ENCODE measurements at places on chromosomes 6 and 20.

DNA sequence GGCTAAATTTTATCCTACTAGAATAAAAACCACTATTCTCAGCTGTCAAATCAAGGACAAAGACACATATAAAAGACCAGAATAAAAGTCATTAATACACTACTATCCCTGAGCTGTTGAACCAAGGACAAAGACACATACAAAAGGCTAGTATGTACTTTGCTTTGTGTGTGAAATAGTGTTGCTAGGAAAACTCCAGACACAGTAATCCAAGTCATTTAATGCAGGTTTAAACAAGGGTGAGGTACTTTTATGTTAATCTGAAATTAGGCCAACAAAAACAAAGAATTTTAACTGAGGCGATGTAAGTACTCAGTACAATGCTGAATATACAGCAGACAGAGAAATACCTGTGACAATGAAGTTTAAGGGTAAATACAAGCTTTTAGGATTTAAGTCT, 18.9 kb downstream of the GCLC start:
- no peak for DNase-seq

- no peak for DNase-seq
These were observed 78.4 kb upstream of the SLC22A23 start for GRCh38 chr6:3535033-3535775.

- DNase-seq, result no peak
These were observed 293.9 kb downstream of the KHDC1L start for GRCh38 chr6:72931325-72931887.

- DNase-seq, result peak; percentile 70
These were observed at the start of gene NELFCD for GRCh38 chr20:58980711-58981627. TSS of gene NELFCD (plus strand) at chr20:58981256. CDS start at chr20:58981310, 54 bp downstream.

- DNase-seq, result no peak
These were observed 4.0 kb downstream of the PPP1R18 start for GRCh38 chr6:30682143-30683117.

DNA sequence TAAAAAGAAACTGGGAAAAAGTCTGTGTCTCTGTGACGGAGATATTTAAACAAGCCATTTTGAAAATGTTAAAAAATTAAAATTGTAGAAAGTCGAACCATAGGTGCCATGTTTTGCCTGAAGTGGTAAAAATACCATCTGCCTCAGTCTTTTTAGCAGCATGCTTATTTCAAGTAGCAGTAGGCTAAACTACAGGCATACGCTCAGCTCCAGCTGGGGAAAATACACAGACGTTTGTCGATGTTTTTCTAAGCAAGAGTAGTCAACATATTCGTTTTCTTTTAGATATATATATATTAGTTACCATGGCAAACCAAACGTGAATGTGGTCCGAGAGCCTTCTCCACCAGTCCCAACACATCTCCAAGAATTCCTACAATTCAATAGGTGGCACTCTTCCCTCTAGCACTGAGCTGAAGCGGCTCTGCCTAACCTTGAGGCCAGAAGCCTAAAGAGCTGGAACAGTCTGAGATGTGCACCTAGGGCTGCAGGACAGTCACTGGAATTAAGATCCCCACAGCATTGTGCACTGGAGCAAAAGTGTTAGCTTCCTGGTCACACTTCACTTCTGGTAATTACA, 70.2 kb upstream of the BEND3 start:
- DNase-seq, result no peak

- DNase-seq, result no peak
These were observed 52.6 kb downstream of the THBS2 start for GRCh38 chr6:169200893-169201514.

DNA sequence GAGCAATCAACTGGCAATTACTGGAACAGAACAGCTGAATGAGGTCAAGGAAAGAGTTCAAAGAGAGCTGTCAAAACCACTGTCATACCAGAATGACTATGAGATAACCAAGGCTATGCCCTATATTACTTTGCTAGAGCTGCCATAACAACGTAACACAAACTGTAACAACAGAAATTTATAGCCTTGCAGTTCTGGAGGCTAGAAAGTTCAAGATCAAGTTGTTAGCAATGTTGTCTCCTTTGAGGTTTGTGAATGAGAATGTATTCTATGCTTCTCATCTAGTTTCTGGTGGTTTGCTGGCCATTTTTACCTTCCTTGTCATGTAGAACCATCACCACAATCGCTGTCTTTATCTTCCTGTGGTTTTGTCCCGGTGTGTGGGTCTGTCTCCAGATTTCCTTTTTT, 1323.0 kb upstream of the GJE1 start:
- DNase-seq, result no peak

DNA sequence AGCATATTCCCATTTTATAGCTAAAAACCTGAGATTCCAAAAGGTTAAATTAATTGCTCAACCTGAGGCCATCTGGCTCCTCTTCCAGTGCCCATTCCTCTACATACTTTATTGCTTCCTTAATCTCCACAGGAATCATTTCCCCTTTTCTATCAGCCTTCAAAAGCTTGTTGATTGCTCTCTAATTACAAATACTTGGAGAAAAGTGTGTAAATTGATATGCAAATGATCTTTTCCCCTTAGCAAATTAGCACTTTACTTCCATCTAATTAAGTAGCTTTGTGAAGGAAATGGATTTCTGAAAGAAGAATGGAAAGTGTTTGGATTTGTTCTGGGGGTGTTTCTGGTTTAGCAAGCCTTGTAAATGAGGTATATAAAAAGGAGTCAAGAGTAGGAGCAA, 323.3 kb downstream of the GRIK2 start:
- DNase-seq, result no peak

DNA sequence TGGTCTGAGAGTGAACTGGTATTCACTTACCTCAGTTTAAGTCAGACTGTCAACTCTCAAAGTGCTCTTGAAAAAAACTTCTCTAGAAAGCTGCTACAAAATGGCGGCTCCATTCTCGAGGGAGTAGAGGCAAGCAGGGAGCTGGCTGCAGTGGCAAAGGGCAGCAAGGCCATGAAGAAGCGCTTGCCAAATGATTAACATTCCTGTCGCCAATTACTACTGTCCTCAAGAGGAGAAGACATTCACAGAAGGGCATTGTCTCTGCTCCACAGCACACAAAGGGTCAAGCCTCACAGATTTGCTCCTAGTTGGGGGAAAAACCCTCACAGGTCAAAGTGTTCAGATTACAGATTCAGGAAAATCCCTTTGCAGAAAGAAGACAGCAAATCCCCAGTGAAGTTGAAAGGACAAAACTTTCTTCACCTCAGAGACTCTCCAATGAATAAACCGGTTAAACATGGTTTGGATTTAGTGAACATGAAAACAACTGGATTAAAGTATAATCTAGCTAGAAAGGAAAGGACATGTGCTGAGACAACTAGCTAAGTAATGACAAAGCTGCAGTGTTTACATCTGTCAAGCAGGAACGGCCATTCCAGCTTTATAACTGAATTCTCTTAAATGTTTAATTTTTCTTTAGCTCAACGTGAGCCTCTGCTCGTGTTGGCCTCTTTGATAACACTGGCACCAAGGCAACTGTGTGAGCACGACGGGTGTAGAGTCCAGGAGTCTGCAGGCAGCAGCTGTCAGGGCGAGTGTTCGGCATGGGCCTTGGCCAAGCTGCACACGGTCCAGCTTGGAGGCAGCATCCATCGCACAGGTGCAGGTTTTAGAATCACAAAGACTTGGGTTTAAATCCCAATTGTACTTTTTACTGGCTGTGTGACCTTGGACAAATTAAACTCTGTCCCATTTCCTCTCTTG, 37.6 kb downstream of the NR2E1 start:
- DNase-seq, result no peak

GRCh38 chr6:118750143-118750542, 98.8 kb upstream of the CEP85L start:
- no peak for DNase-seq

DNA sequence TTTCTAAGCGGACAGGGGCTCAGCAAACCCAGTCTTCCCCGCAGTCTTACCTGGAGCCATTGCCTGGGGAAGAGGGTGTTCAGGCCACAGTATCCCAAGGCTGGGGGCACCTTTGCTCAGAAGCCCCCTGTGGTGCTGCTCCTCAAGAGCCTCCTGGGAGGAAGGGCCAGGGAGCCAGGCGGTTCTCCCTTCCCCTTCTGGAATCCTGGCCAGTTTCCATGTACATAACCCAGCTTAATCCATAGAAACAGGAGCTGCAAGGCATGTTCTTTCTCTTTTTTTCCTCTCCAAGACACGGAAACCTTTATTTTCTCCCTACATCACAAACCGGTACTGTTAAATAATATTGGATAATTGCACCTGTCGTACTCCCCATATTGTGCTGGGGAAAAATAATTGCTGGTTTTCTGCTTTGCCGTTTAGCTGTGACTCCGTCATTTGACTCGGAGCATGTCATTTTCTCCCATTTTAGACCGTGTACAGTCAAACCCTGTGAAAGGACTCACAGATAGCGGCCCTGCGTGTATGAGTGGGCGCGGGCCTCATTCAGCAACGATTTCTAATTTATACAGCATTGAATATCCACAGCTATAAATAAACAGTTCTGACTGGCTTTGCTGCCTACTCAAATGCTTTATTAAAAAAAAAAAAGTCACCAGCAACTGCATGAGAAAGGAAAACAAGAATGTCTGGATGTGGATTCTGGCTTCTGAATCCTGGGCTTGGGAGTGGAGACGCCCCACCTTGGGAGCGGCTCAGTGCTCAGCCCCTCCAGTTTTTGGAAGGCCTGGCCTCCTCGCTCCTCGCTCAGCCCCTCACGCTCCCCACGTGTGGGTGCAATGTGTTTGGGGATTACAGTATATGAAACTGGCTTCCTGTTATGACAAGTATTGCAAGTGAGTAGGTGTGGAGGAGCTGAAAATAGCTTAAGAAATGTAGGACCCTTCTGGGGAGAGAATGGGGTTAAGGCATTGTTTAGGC, 67.3 kb downstream of the ADTRP start:
- no peak for DNase-seq

- no peak for DNase-seq
These were observed 1.0 kb downstream of the MCM9 start for GRCh38 chr6:118933855-118934460.

DNA sequence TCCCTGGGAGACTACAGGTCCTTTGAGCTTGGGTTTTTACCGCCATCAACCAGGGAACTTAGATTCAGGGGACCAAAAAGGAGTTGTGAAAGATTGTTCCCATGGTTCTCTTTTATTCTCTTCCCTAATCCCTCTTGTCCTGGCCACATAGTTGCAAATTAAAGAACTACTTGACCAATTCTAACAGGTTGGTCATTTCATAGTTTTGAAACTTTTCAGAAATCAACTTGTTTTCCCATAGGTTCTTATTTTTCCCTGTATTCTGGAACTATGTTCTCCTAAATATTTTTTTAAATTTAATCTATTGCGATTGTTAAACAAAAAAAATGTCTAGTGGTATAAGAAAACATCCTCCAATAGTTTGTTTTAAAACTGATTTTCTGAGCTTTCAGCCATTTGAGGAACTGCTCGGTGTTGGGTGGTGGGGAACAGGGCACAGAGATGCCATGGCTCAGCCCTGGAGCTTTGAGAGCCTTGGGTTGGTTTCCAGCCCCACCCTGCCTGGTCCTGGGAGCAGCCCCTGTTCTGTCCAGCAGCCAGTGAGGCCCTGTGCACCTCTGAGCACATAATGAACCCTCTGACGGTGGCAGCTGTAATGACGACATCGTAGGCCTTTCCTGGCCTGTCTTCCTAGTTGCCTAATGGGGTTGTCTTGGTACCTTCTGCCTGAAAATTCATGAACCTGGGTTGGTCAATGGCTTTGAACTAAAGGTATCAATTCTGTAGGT, 53.5 kb downstream of the TBC1D7 start:
- DNase-seq, result no peak

- DNase-seq, result peak; percentile 6
These were observed 34.6 kb downstream of the GCNT2 start for GRCh38 chr6:10555625-10556309.

- DNase-seq, result no peak
These were observed 67.1 kb upstream of the ADGRF4 start for GRCh38 chr6:47631269-47631772.

- DNase-seq, result no peak
These were observed at the start of gene STK35 for GRCh38 chr20:2101057-2101864. TSS of gene STK35 (plus strand) at chr20:2101827. CDS start at chr20:2101882, 55 bp downstream.

GRCh38 chr6:95576998-95577303, 384 bp upstream of the MANEA start:
- no peak for DNase-seq

- peak; percentile 22 for DNase-seq
These were observed 118.3 kb downstream of the STXBP5 start for GRCh38 chr6:147322299-147323162.

- DNase-seq, result no peak
These were observed 14.6 kb upstream of the SNX9 start for GRCh38 chr6:157808405-157808950.

- DNase-seq, result no peak
These were observed 52.9 kb downstream of the FBXL4 start for GRCh38 chr6:98894810-98895209.

DNA sequence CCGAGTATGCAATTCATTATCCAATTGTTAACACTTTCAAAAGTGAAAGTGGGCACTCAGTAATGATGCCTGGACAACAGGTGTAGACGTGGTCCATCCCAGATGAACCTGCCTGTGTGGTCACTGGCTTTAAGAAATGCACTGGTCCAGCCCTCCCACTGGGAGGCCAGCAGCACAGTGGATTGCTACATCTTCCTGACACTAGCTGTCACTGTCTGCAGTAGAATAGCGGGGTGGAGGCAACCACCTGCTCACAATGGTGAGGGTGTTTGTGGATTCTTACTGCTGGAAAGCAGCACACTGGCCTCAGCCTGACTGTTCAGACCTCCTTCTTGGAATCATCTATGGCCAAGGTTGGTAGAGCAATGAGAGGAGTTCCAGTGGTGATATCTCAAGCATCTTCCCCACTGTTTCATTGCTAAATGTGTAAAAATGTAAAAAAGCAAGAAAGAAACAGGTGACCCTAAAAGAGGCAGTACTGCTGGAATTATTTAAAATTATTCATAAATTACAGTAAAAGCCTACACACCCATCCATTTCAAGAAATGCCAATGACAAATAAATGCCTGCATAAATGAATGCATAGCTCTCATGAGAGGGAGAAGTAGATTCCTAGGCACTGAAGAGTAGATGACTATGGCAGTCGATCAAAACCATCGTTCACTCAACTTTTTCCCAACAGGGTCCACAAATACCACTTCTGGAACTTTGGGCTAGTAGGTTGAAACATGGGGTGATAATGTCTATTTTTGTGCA, 228.0 kb upstream of the PLN start:
- DNase-seq, result no peak

- peak; percentile 17 for DNase-seq
These were observed 63.4 kb downstream of the TXNDC5 start for GRCh38 chr6:7846966-7847818.

DNA sequence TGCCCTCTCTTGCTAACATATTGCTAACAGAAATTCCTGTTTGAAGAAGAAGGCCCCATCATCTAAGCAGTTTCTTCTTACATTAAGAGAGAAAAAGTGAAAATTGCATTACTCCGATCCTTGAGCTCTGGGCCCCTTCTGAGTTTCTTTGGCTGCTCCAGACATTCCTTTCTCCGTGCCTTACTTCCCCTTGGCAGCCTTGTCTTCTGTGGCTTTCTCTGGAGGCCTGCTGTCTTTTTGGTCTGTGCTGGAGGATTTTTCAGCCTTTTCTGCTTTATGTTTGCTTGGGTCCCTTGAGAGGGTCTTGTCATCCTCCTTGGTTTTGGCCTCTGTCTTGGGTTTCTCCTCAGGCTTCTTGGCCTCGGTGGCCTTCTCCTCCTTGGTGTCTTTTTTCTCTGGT, 378.8 kb upstream of the CHD6 start:
- no peak for DNase-seq

GRCh38 chr20:20896606-20897005, 184.2 kb upstream of the RALGAPA2 start:
- DNase-seq, result no peak
